Skin of body (tissue), 3 donors: ENCODE measurements at places on chromosomes 4 and X.

- DNase-seq = peak; percentile 93
Observed at GRCh38 chr4:183960046-183960420, 54.9 kb downstream of the STOX2 start.

- no peak for DNase-seq
Observed at GRCh38 chrX:74119016-74119910, 184.7 kb upstream of the ZCCHC13 start.

DNA sequence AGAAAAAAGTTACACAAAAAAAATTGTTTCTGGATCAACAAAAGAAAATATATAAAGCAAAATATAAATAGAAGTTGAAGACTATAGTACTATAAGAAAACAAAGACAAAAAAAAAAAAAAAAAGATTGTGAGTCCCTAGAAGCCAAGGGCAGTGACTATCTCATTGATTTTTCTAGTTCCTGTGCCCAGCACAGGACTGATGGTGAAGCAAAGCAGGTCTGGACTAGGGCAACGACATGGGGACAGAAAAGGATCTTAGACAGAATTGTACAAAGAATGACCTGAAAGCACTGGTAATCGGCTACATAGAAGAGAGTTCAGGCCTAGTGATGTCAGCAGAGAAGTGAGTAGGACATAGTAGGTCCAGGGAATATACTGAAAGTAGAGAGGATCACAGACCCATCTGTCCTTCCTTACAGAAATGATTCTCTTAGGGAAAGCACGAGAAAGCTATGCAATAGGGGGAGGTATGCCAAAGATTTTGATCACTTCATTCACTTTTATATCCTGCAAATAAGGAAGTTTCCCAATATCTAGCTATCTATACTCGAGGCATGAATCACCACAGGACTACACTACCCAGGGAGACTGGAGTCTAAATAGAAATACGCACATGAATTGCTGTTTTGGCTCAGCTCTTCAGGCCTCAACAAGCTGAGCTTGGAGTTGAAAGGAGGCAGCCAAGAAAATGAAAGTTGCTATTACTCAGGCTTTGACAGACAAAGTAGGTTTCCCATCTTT, 230.9 kb upstream of the GPC4 start:
- DNase-seq = peak; percentile 35

DNA sequence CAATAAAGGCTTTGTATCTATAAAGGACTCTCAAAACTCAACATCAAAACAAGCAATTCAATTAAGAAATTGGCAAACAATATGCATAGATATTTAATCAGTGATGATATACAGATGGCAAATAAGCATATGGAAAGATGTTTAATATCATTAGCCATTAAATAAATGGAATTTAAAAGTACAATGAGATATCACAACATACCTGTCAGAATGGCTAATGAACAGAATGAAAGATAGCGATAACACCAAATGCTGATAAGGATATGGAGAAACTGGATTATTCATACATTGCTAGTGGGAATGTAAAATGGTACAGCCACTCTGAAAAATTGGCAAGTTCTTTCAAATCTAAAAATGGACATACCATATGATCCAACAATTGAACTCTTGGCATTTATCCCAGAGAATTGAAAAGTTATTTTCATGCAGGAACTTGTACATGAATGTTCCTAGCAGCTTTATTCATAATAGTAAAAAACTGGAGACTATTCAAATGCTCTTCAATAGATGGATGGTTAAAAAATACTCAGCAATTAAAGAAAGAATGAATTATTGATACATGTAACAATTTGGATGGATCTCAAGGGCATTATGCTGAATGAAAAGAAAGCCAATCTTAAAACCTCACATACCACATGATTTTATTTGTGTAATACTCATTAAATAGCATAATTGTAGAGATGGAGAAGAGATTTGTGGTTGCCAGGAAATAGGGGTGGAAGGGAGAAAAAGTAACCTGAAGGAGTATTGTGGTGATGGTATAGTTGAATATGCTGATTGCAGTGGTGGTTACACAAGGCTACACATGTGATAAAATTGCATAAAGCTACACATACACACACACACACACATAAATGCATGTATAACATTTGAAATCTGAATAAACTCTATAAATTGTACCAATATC, 45.9 kb upstream of the ALG13 start:
- no peak for DNase-seq

- no peak for DNase-seq
Observed at GRCh38 chr4:7546809-7547367, 112.2 kb upstream of the PSAPL1 start.

GRCh38 chr4:67437974-67438713, 107.2 kb downstream of the CENPC start:
- no peak for DNase-seq

- DNase-seq = no peak
Observed at GRCh38 chr4:47118192-47118929, 87.0 kb downstream of the GABRB1 start.

GRCh38 chr4:113952452-113953029, 26.9 kb downstream of the ARSJ start:
- no peak for DNase-seq

- DNase-seq = peak; percentile 4
Observed at GRCh38 chr4:16443504-16444088, 217.3 kb upstream of the TAPT1 start.
